ENCODE measurements at places on chromosomes 6 and 20.

DNA sequence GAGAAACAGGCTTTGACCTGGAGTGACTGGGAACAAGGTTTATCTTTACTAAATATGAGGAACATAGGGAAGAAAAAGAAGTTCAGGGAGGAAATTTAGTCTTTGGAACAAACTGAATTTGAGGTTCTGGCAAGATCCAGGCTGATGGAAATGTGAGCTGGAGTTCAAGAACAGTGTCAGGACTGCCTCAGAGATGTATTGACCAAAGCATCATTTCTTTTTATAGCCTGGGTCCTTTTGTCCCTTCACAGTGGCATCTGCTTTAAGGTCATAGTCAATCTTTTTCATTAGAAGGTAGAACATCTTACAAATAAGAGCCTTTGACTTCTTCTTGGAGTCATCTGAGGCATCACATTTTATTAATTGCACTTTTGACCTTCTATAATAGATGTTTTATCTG, 326.5 kb upstream of the QKI start:
- no peak for DNase-seq

DNA sequence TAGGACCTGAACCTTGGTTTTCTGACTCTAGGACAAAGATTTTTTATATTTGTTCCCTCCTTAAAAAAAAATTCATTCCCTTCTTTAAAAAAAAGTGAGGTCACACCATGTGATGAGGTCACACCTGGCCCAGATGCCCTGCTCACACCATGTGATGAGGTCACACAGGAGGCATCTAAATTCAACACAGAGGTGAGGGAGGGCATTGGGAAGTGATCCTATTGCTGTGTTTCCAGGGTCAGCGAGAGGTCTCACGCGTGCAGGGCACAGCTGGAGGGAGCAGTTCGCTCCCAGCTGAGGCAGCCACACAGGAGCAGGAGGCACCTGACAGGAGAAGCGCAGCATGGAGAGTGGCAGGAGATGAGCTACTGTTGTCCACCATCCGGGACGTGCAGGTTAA, 92.5 kb downstream of the SLC22A23 start:
- no peak for DNase-seq

- peak; percentile 14 for DNase-seq
These were observed 728 bp downstream of the PSMA7 start for GRCh38 chr20:62142252-62143080.

- DNase-seq: peak; percentile 36
These were observed 8.9 kb downstream of the EHMT2 start for GRCh38 chr6:31888276-31889258.

GRCh38 chr6:113674075-113674474, 183.1 kb upstream of the MARCKS start:
- no peak for DNase-seq

GRCh38 chr6:144897441-144897921, 612.3 kb downstream of the UTRN start:
- DNase-seq: no peak

DNA sequence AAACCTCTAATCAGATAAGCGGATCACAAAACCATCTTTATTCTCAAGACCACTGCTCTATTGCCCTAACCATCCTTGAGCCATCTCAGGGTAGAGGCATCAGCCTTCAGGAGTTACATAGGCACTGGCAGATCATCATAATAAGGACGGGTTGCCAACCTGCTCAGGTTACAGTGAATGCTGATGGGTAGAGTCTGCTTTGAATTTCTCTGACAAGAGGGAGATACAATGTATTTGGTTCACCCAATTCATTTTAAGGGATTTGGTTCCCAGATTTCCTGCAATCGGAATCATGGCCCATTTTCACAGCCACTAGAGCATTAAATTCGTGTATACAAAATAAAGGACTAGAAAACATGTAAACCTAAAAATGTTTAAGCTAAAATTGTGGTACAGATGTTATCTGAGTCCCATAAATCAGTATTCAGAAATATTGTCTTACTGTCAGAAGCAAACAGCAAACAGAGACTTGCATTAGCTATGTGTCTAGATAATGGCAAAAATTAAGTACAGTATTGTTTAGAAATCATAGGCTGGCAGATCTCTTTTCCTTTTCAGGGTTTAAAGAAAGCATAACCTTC, 41.9 kb upstream of the TMEM170B start:
- DNase-seq: no peak

DNA sequence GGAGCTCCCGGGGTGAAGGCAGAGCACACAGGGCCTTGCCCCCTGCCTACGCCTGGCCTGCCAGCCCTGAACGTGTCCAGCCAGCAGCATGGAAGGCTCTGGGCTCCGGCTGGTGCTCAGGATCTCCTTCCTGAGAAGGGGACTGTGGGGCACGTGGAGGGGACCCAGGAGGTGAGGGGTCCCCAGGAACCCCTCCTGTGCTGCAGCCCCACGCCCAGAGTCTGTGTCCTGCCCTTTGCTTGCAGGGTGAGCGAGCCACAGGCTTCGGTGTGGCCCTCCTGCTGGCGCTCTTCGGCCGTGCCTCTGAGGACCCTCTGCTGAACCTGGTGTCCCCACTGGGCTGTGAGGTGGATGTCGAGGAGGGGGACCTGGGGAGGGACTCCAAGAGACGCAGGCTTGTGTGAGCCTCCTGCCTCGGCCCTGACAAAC, 22.3 kb downstream of the NPEPL1 start:
- no peak for DNase-seq

- DNase-seq: peak; percentile 22
These were observed 74.6 kb downstream of the SULF2 start for GRCh38 chr20:47710665-47711045.

- DNase-seq: no peak
These were observed 124.9 kb downstream of the GJA10 start for GRCh38 chr6:90019216-90019615.

- no peak for DNase-seq
These were observed 190.6 kb downstream of the AIG1 start for GRCh38 chr6:143251288-143251687.

DNA sequence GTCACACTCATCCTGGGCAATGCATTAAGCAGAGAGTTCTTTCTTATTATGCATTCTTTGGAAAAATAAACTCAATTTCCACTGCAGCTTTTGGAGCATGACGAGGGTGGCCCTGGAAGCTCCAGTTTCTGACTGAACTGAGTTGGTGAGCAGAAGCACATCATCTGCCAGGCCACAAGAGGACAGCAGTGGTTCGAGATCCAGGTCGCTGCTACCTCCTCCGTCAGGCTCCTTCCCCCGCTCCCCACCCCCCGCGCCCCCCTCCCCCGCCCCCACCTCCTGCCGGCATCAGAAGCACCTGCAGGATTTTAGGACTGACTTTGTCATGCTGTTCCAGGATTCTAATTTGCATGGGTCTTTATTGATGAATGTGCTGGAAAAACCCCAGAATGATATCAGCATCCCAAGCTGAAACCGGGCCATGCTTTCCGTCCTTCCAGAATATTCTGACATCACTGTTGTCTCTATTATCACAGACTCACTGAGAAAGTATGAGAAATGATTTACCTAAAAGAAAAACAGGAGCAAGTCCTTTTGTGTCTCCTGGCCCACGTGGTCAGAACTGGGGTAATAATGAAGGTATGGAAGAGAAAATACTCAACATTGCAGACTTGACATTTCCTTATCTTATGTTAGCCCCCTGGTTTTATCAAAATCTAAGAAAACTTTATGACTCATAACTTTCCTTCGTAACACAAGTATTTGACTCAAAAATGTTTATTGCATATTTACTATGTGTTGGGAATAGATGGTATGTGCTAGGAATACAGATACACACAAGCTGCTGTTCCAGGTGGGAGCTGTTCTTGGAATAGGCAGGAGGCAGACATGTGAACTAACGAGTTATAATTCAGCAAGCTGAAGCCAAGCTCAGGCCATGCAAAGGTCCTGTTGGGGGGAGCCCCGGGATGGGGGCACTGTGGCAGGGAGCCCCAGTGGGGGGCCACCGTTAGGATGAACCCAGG, 220.2 kb upstream of the EXOC2 start:
- no peak for DNase-seq

GRCh38 chr6:32370505-32370904, 1.2 kb downstream of the TSBP1 start:
- DNase-seq: no peak

DNA sequence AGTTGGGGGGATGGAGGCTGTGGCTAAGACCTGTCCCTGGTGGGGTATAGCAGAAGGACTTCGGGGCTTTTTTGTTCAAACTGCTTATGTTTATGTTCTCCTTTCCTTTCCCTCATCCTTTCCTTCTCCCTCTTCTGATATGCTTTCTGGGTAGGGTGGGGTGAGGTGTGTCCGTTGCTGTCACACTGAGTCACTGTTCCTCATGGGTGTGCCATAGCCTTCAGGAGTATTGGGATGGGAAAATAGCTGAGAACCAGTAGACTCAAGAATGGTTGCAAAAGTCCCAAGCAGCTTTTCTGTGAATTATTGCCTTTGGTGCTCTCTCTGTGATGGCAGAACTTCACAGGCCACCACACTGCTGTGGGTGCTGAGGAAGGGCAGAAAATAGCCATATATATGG, 39.6 kb downstream of the TPD52L1 start:
- DNase-seq: no peak

DNA sequence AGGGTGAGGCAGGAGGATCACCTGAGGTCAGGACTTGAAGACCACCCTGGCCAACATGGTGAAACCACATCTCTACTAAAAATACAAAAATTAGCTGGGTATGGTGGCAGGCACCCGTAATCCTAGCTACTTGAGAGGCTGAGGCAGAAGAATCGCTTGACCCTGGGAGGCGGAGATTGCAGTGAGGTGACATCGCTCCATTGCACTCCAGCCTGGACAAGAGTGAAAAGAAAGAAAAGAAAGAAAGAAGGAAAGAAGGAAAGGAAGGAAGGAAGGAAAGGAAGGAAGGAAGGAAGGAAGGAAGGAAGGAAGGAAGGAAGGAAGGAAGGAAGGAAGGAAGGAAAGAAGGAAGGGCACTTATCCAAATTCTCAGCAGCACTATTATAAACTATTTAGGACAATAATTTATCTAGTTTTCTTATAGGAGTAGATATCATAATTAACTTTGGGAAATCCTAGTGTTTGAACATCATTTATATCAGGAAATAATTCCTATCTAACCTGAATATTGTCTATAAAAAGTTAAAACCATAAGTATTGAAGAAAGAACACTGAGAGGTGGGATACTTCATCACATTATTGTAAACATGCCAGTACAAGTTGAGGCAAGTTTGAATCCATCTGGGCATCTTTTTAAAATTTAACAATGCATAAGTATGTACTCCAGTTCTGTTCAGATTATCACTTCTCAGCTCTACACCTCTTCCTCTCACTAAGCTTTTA, 305.5 kb downstream of the SLC35F1 start:
- no peak for DNase-seq

- no peak for DNase-seq
These were observed 21.9 kb upstream of the KCNG1 start for GRCh38 chr20:51044796-51045195.

- DNase-seq: no peak
These were observed 103.4 kb upstream of the PDE10A start for GRCh38 chr6:165766457-165766856.

- DNase-seq: no peak
These were observed 35.3 kb downstream of the TMEM181 start for GRCh38 chr6:158595223-158595622.

GRCh38 chr6:26056583-26057350, 30.5 kb upstream of the HFE start:
- DNase-seq: peak; percentile 31

GRCh38 chr6:650098-650497, 6.8 kb downstream of the HUS1B start:
- no peak for DNase-seq

DNA sequence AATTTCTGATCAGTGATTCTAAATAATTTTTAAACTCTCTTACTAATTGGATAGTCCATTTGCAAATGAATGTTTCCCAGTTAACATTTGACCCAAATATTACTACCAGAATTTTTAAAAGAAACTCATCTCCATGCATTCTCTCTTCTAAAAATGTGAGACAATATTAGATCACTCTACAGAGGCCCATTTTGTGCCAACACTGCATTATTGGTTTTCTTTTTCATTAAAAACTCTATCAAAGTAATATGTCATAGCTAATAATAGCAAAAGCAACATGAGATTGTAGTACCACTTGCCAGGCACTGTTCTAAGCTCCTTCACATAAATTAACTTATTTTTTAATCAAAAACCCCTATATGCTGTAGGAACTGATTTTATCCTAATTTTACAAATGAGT, 345.6 kb upstream of the PLCB4 start:
- DNase-seq: no peak

DNA sequence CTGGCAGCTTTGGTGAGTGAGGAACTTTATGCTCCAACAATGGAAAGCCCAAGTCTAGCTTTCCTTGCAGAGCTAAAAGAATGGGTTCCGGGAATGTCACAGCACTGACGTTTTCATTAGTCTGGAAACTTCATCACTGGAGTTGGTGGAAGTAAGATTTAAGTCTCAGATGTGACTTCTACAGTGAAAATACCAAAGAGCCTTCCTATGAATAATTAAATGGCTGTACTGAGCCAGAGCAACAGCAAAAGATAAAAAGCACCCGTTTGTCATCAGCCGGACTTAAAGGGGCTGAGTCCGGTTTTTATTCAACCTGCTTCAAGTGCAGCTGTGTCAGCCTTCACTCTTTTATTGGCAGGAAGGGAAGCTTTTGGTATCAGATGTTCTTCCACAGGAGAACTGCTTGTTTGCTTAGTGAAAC, 46.5 kb upstream of the SHLD1 start:
- no peak for DNase-seq

- no peak for DNase-seq
These were observed 45.4 kb upstream of the ID1 start for GRCh38 chr20:31559704-31560093.

DNA sequence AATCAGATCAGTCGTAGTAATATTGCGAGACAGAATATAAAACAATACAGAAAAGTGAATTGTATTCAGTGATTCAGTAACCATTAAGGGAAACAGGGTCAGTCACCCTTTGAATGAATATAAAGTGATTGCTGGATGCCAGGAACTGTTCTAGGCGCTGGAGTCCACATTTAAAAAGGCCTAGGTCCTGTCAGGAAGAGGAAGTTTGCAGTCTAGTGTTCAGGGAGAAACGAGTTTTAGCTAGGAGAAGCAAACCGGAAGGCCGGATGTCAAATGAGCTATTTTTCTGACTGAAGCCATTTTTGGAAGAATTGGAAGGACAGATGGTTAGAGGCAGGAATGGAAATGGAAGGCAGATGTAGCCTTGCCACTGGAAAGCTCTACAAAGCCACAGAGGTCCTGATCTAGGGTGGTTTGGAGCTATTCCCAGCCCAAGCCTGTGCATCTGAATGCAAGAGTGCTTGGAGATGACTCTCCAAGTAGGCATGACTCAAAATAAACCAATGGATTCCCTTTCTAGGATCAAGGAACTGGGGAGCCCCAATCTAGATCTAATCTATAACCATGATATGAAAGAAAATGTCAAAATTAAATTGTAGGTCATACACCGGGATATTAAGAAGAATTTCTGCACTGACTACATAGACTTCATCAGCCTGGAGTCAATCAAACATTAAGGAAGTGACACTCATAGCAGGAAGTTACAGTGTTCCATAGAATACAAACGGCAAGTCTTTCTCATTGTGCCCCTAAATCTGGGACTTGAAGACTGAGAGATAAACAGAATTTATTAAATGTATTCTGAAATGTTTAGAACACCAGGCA, 36.8 kb upstream of the CDKAL1 start:
- peak; percentile 72 for DNase-seq
